Right renal pelvis (tissue), 4 donors: ENCODE measurements at places on chromosomes 2 and 18. TPM values are rescaled to one million over a fixed set of nuclear protein-coding genes. Genes with fewer than 3 reads are reported as not detected.

Gene IL18RAP
- 0.30 TPM for polyA plus RNA-seq

DNA sequence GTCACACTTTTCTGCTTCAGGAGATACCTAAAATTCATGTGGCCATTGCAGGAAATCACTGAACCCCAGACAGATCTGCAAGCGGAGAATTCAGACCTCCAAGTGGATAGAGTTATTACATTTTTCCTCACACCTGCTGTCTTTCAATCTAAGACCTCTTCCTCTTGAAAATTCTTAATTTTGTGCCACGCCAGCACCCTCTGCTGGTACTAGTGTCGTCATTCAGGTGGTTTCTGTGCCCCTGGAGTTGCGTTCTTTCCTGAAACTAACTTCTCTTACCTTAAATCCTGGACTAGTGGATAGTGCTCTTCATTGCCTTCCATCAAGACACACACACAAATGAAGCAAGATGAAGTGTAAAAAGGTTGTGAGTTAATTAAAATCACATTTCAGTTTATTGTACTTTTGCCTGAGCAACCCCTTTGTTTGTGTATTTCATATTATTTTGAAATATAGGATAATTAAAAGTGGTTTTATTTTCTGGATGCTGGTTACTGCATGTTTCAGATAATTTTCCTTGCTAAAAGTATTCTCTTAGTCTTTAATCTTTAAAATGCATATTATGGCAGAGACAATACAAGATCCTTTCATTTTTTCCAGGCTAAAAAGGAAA is 1.6 kb upstream of the DNER start:
- DNase-seq = no peak

Gene GCA
- 37.6 TPM for polyA plus RNA-seq

Gene RAB6C
- polyA plus RNA-seq = 1.2 TPM

- no peak for DNase-seq
These were observed 136.2 kb downstream of the SP100 start for GRCh38 chr2:230552181-230552580.

DNA sequence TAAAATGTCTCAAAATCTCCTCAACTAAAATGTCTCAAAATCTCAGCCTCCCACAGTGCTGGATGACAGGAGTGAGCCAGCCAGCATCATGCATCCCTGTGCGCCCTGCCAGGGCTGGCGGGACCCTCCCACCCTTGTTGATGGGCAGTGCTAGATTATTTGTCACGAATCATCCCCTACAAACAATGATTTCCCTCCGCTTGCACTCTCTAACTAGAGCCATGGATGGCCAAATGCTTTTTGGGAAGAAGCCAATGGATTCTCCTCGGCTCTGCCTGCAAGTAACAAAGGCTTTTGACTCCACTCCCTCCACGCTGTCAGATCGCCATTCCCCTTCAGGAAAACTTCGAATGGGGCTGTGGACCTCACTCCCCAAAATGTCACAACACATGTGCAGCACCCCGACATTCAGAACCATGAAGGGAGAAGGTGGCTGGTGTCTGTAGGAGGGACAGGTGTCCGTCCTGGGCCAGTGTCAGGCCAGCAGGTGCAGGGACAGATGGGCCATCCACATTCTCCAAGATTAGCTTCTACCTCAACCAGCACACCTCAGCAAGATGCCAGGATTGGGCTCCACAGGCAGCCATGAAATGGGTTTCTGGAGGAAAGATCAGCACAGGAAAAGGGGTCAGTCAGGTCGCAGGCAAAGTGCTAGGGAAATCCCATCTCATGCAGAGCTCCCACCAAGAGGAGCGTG is 11.5 kb downstream of the AMER3 start:
- DNase-seq = no peak

DNA sequence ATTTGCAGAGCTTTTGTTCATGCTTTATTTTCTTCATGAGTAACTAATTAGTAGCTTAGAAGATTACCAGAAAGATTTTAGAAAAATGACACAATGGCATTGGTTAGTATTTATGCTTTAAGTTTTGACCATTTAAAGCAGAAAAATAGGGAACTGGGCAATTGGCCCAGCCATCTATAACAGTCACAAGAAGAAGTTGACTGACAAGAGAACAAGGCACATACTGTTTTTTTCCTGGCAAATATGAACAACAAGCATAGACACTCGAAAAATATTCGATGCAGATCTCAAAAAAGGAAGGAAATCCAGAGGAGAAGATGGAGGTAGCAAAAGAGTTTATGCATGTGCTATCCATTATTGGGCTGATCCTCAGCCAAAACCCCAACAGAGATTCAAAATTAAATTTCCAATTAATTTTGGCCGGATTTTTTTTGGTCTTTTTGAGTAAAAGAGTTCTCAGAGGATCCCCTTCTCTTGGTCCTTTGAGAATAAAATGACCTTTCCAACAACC is 200.8 kb upstream of the SLC35G4 start:
- DNase-seq = no peak

Gene TEKT4
- 0.44 TPM for polyA plus RNA-seq

- DNase-seq = no peak
These were observed 40.6 kb downstream of the ZRANB3 start for GRCh38 chr2:135490376-135490775.

DNA sequence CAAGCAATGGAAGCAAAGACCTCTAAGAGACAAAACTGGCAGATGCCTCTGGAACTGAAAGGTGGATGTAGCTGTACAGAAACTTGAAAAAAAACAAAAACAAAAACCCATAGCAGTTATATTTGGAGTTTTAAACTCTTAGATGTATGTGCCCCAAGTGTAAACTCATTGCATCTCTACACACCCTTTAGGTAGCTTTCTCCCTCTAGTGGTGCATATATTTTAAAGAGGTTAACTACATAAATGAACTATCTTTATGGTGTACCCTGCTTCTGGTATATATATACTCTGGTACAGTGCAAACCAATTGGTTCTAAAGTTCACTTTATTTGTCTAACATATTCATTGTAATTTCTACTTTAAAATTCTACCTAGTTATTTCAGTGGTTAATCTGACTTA is 518.2 kb downstream of the NRXN1 start:
- DNase-seq = no peak

Gene FBXO41
- 1.8 TPM for polyA plus RNA-seq
